ENCODE measurements at places on chromosomes 3 and 15.

GRCh38 chr15:61393524-61393923 is 164.4 kb upstream of the RORA start:
- no peak for DNase-seq

DNA sequence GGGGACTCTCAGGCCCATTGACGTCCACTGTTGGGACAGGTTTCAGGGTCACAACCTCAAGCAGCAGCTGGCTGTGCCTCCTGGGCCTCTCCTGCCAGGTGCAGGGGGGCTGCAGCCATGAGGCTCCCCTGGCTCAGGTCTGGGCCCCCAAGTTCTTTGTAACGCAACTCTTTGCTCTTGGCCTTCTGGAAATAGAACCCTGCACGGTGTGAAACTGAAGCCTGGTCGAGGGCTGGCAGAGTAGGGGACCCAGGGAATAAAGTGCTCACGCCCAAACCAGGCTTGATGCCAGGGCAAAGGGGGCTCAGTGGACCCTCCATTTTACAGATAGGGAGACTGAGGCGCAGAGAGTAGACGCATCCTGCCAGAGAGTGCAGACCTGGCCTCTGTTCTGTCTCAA is 771 bp downstream of the CALML4 start:
- DNase-seq, result no peak

- peak; percentile 71 for DNase-seq
These were observed 37.3 kb upstream of the RFTN1 start for GRCh38 chr3:16550676-16551341.

DNA sequence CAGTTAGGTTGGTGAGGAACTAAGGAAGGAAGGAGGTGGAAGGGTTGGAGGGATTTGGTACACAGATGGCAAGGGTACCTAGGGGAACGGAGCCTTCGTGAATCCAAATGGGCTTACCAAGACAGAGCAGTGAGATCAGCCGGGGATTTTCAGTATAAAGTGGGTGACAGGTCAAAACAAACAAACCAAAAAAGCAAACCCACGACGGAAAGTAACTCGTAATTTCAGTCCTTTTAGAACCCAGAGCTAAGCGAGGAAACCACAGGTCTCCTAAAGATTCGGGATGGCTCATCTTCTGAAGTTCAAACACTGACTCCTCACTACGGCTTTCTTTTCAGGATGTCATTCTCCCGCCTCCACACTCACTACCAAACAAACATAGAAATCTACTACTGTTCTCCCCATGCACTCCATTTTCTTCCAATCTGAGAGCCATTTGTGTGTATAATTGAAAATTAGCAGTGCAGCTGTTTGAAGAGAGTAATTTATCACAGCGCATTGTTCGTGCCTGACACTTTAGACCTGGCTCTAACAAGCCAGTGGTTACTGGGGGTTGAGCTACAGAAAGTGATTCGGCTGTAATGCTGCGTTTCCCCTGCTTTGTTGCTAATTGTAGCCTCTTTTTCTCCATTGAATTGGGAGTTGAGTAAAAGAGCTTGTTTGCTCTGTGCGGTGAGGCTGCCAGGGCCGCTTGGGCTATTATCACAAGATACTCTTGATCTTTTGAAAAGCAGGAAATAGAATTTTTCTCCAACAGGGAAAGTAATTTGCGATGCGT is 64.7 kb upstream of the CCDC39 start:
- DNase-seq, result no peak

DNA sequence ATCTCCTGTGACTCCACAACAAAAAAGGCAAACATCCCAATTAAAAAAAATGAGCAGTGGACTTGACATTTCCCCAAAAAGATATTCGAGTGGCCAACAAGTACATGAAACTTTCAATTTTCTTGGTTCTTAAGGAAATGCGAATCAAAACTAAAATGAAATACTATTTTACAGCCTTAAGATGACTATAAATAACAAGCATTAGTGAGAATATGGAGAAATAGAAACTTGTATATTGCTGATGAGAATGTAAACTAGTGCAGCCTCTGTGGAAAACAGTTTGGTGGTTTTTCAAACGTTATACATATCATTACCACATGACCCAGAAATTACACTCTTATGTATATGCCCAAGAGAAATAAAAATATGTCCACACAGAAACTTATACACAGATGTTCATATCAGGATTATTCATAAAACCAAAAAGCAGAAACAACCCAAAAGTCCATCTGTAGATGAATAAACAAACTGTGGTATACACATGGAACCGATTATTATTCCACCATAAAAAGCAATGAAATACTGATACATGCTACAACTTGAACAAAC is 153.2 kb upstream of the GPR149 start:
- no peak for DNase-seq

- DNase-seq, result no peak
These were observed 22.8 kb downstream of the GAP43 start for GRCh38 chr3:115646027-115646690.

- no peak for DNase-seq
These were observed 18.2 kb downstream of the NIPA2 start for GRCh38 chr15:22856659-22857058.

DNA sequence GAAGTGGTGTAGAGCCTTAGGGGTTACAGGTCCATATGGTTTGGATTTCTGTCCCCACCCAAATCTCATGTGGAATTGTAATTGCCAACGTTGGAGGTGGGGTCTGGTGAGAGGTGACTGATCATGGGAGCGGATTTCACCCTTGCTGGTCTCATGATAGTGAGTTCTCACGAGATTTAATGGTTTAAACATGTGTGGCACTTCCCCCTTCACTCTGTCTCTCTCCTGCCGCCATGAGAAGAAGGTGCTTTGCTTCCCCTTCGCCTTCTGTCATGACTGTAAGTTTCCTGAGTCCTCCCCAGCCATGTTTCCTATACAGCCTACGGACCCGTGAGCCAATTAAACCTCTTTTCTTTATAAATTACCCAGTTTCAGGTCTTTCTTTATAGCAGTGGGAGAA is 43.1 kb upstream of the MFGE8 start:
- no peak for DNase-seq

GRCh38 chr3:101809178-101810021 is 30.4 kb downstream of the NXPE3 start:
- DNase-seq, result peak; percentile 56

DNA sequence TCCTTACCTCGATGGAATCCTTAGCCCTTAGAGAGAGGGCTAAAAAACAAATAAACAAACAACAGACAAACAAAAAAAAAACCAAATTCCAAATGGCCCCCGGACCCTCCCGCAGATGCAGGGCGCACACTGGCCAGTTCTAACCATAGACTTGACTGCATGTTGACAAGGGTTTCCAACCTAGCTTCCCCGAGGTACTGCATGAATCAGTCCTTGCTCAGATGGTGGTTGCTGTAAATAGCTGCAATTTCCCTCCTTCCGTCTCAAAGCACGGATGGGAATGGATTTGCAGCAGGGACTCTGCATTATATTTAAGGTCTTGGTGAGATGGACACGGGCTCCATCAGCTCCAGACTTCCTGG is 162.8 kb downstream of the CD47 start:
- DNase-seq, result no peak

DNA sequence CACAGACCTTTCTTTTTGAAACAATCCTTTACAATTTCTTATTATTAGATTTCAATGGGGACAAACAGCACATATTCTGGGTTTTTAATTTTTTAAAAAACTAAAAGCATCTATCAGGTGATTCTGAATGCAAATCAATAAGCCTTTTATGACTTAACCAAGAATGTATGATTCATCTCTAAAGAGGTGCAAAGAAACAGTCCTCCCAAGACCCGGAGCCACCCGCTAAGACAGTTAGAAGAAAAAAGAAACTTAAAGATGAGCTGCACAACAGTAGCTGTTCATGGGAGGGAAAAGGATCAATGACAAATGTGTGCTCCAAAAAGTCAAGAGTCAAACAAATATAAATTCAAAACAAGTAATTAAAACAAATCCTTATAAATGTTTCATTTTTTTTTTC is 319.5 kb downstream of the THSD4 start:
- no peak for DNase-seq

DNA sequence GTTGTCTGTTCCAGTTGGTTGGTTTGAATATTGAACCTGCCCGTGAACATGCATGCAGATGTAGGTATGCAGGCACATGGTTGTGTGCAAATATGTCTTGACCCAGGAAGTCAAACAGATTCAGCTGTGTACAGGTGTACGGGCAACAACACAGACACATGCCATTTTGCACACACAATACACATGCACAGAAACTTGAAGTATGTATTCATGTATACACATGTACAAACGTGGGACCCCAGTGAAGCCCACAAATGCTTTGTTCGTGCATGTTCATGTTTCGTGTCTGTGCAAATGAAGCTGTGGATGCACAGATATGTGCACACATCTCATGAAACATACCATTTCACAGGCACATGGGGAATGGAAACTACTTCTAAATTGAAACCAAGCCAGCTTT is 30.7 kb downstream of the IDH3A start:
- no peak for DNase-seq

- no peak for DNase-seq
These were observed 158.7 kb downstream of the APBA2 start for GRCh38 chr15:29044503-29044901.

DNA sequence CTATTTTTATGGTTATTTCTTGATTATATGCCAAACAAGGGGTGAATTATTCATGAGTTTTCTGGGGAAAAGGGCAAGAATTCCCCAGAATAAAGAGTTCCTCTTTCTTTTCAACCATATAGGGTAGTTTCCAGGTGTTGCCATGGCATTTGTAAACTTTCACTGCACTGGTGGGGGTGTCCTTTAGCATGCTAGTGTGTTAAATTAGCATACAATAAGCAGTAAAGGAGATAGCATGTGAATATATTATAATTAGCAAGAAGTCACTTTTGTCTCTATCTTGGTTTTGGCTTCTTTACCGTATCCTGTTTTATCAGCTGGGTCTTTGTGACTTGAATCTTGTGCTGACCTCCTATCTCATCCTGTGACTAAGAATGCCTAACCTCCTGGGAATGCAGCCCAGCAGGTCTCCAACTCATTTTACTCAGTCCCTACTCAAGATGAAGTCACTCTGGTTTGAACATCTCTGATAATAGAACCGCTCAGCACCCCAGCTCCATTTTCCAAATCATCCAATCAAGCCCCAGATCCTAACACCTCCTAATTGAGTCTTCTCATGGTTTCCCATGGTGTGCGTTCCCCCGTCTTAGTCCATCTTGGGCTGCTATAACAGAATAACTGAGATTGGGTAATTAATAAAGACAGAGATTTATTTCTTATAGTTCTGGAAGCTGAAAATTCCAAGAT is 3.4 kb upstream of the SELENOT start:
- DNase-seq, result no peak

DNA sequence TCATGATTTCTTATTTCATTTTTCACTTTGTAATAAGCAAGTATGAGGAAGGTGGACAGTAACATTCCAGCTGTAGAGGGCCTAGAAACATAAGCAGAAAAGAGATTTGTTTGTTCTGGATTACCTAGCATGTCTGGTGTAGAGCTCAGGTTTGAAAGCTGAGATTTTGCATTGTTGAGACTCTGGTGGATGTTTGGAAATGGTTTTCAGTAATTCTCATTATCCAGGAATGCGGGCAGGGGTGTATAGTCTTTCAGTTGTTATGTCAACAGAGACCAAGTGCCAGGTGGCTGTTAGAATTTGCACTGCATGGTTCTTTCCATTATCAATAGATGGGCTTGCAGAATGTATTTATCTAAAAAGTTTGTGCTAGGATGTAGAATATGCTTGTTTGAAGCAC is 10.9 kb downstream of the GPD1L start:
- DNase-seq, result no peak

- no peak for DNase-seq
These were observed 108.8 kb downstream of the STAC start for GRCh38 chr3:36489101-36489500.

- DNase-seq, result no peak
These were observed 117.2 kb downstream of the FNDC3B start for GRCh38 chr3:172156586-172156955.

GRCh38 chr15:32722136-32722535 is 4.3 kb downstream of the GREM1 start:
- no peak for DNase-seq

DNA sequence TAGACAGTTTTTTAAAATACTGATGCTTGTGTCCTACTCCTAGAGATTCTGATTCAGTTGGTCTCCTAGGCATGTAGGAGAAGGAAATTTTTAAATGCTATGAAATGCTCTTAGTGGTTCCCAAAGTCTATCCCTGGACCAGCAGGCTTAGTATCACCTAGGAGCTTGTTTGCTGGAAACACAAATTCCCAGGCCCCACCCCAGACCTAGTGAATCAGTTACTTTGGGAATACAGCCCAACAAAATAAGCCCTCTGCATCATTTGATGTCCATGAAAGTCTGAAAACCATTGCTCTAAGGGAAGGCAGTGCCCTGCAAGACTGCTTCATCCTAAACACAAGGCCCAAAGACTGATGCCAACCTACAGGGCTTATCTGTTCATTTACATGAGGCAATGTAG is 36.3 kb downstream of the CCNL1 start:
- DNase-seq, result no peak

- DNase-seq, result no peak
These were observed 307.8 kb upstream of the AGTR1 start for GRCh38 chr3:148389916-148390315.

GRCh38 chr3:28207000-28207733 is 34.3 kb upstream of the CMC1 start:
- no peak for DNase-seq

DNA sequence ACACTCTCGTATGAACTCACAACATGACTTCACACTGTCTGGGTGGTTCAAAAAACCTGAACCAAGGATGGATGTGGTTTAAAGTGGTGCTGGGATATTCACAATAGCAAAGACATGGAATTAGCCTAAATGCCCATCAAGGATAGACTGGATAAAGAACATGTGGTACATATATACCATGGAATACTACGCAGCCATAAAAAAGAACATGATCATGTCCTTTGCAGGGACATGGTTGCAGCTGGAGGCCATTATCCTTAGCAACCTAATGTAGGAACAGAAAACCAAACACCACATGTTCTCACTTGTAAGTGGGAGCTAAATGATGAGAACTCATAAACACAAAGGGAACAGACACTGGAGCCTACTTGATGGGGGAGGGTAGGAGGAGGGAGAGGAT is 3.3 kb upstream of the PRSS50 start:
- no peak for DNase-seq

DNA sequence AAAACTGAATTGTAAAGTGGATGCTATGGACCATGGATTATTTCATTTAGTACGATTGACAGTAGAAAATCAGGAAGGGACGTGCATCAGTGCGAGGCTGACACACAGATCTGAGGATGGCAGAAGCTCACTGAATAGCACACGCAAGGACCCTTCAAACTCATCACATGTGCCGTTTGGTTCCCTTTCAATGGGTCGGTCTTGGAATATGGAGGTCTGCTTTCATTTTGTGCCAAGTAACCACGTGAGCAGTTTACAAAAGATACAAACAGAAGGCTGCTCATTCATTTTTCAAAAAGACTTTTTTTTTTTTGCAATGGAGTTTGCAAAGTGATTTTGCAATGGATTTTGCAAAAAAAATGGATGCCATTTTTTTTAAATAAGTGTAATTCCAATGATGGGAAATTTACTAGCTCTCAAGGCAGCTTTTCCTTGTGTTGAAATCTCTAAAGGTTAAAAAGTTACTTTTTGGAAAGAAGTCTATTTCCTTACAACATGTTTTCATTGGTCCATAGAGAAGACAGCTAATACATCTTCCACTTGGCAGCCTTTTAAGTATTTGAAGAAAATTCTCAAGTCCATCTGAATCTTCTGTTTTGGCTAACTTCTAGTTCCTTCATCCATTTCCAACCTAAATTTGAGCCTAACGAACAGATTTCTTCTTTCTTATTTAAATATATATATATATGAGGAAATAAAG is 392.3 kb upstream of the TPRG1 start:
- DNase-seq, result no peak

Data from germinal center (tissue), 1 donor.